ENCODE measurements at places on chromosomes 3 and 15. TPM values are rescaled to one million over a fixed set of nuclear protein-coding genes. Genes with fewer than 3 reads are reported as not detected.

DNA sequence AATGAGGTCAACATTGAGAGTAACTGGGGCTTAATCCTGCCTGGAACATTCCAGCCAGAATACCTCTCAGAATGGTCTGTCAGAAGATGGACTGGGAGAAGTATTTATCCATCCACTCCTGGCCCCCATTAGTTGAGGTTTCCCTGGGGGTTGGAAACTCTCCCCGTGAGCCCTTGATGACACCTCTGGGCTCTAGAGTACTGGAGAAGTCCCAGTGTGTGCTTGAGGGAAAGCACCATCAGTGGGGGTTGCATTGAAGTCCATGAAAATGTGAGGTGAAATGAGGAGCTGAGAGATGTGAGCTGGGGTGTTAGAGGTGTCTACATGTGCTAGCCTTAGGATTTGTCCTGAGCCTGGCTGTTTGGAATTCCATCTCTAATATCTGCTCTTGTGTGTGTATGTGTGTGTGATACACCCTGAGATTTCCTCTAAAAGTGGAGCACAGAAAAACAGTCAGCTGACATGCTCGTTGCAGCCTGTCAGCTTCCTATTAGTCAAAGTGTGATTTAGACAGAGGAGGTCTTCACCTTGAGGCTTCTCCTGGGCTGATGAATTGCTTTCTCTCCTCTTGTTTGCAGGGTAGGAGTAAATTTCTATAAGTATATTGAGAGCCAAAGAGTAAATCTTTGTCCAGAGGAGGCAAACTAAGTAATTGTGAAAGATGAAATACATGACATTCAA lies 67.6 kb downstream of the NR1D2 start:
- no peaks in the 10 kb centered on the region for H3K27me3 ChIP-seq
- H3K27ac ChIP-seq, result no peak overlapping the region
- H3K4me1 ChIP-seq, result no peaks in the 10 kb centered on the region
- H3K36me3 ChIP-seq, result no peaks in the 10 kb centered on the region
- no peak for DNase-seq

- peaks cover 39% of the 10 kb centered on the region for H3K4me1 ChIP-seq
- H3K27ac ChIP-seq, result peak overlapping the region; percentile 72
- DNase-seq, result no peak
- no peak overlapping the region for H3K4me3 ChIP-seq
- H3K27me3 ChIP-seq, result no peaks in the 10 kb centered on the region
- peaks cover 4% of the 10 kb centered on the region for H3K36me3 ChIP-seq
Observed at GRCh38 chr15:98942431-98942830, 65.2 kb downstream of the PGPEP1L start.

GRCh38 chr3:4417449-4417848 lies 49.6 kb downstream of the SUMF1 start:
- H3K4me3 ChIP-seq, result no peak overlapping the region
- H3K36me3 ChIP-seq, result peaks cover 8% of the 10 kb centered on the region
- H3K4me1 ChIP-seq, result no peaks in the 10 kb centered on the region
- no peak overlapping the region for H3K27ac ChIP-seq
- no peaks in the 10 kb centered on the region for H3K27me3 ChIP-seq

GRCh38 chr3:12752809-12753208 lies 6.2 kb downstream of the TMEM40 start:
- H3K4me1 ChIP-seq, result no peaks in the 10 kb centered on the region
- no peak for DNase-seq
- H3K27me3 ChIP-seq, result no peaks in the 10 kb centered on the region

DNA sequence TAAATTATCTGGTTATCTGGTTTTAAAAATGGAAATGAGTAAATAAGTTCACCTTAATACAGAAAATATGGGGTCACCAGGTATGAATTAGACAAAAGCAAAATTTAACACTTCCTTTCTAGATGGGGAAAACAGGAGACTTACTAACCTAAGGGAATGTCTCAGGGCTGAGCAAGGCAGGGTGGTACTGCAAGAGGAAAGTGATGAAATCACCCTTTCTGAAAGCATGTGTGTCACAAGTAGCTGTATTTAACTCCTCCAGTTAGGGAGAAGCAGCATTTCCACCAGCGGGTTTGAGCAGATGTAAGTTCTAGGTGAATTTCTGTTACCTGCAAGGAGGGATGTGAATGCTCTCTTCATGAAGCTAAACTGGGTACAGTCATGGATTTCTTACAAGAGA lies 629.1 kb downstream of the MECOM start:
- no peaks in the 10 kb centered on the region for H3K36me3 ChIP-seq
- no peak overlapping the region for H3K4me3 ChIP-seq
- no peaks in the 10 kb centered on the region for H3K4me1 ChIP-seq
- no peak overlapping the region for H3K27ac ChIP-seq
- H3K27me3 ChIP-seq, result no peaks in the 10 kb centered on the region

DNA sequence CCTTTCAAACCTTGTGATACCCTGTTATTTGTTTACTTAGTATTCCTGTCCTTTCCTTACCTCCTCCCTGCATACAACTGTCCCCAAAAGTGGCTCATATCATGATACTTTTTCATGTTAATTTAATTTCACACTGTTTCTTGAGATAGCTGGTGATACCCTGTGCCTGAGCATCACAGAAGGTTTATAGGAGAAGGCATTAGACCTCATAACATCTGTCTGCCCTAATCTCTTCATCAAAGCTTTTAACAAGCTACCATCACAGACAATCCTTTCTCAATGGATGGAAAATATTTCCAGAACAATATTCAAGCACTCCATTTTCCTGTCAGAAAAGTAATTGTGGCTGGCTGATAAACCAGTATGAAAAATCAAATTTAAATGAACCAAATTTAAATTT lies 81.6 kb downstream of the SSR3 start:
- H3K27ac ChIP-seq, result no peak overlapping the region
- H3K36me3 ChIP-seq, result no peaks in the 10 kb centered on the region
- DNase-seq, result no peak
- no peaks in the 10 kb centered on the region for H3K4me1 ChIP-seq
- no peaks in the 10 kb centered on the region for H3K27me3 ChIP-seq
- H3K4me3 ChIP-seq, result no peak overlapping the region

Gene IQCH
- 0.40 TPM for total RNA-seq
